ENCODE measurements at places on chromosomes 11 and 22.

DNA sequence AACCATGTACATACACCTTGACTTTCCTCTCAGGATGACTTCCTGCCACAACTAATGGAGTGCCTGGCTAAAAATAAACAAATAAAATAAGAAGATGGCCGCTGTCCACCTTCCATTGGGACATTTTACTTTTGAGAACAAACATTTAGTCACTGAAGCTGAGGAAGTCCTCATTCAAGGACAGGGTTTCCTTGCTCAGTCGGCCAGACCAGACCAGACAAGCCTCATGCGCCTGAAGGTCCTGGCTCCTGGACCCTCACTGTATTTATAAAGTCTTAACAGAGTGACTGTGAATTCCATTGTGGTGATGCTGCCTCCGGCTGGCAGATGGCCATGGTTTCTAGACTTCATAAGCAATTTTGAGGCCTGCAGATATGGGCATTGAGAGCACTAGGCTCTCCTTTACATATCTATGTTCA lies 114.5 kb downstream of the MAML2 start:
- no peak for DNase-seq

DNA sequence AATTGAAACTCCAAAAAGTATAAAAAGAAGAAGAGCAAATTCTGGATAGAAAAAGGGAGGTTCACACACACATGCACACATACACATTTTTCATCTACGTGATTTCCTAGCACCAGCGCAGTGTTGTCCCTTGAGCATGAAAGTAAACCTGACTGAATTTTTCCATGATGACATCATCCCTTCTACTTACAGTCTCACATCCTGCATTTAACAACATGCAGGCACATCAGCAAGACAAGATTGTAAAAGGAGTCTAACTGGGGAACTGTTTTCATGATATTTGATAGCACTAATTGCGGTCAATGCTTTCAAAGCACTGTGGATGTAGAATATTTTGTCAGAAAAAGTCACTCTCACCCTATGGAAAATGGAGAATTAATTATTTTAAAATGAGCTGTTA lies 36.6 kb downstream of the GAS2 start:
- DNase-seq, result no peak

GRCh38 chr22:32075997-32076760 lies 33.1 kb downstream of the SLC5A1 start:
- no peak for DNase-seq

DNA sequence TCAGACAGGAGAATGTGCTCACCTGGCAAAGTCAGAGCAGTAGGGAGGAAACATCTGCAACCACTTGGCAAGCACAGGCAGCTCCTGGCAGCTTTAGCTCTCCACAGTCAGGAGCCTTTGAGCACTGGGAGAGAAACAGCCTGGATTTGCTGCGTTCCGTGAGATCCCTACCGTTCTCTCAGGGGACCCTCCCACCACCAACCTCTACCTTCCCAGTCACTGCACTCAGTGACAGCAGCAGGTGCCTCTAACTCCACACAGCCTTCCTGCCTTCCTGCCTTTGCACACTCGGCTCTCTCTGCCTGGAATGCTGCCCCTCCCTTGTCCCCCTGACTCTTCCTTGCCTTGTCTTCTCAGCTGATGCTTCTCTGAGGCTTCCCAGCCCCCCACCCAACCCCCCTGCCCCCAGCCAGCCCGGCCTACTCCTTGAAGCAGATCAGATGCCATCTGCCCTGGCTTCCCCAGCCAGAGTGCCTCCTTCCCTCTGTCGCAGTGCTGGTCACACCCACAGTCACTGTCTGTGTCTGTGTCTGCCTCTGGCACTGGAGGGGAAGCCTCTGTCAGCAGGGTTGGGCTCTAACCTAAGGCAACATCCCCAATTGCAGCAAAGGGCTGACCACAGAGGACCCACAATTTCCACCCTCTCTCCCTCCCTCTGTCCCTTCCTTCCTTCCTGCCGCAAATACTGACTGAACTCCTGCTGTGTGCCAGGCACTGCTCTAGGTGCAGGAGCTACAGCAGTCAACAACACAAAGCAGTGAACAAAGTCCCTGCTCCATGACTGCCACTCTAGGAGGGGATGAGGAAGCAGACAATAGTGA lies 14.9 kb upstream of the TSKU start:
- DNase-seq, result no peak

- no peak for DNase-seq
Observed at GRCh38 chr22:48238966-48239365, 1476.5 kb downstream of the TBC1D22A start.

- DNase-seq, result no peak
Observed at GRCh38 chr22:37981282-37982011, 2.9 kb downstream of the SOX10 start.

GRCh38 chr11:130068986-130069658 lies 572 bp upstream of the APLP2 start:
- DNase-seq, result peak; percentile 39

GRCh38 chr22:31646186-31647019 lies 15.6 kb downstream of the PISD start:
- DNase-seq, result no peak

DNA sequence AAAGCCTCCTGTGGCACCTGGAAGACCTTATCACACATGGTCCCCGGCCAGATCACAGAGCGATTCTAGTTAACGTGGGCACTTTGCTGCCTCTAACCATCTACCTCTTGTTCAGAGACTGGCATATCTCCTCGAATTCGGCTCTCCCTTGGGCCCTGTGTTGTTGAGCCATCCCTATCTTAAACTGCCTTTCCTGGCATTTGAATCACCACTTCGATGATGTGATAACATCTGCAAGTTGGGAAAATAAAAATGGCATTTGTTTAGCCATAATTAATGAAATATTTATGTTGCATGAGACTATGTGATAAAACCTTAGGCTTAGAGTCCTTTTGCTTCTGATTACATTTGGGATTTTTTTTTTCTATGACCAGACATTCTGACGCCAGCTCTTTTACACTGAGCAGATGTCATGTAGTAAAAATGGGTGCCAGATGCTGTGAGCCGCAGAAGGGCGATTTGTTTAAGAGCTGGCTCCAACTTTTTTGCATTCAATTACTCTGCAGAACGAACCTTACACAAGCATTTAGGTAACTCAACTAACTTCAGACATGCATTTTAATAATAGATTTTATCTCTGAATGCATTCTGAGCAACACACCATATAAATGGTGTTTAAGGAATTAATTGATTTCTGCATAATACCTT lies 58.5 kb upstream of the PARVA start:
- no peak for DNase-seq

- DNase-seq, result no peak
Observed at GRCh38 chr11:22460181-22460580, 122.0 kb downstream of the SLC17A6 start.

GRCh38 chr11:47983464-47984397 lies 3.4 kb downstream of the PTPRJ start:
- no peak for DNase-seq

- no peak for DNase-seq
Observed at GRCh38 chr11:117997406-117997805, 11.2 kb downstream of the IL10RA start.

GRCh38 chr11:36289226-36289852 lies at the start of gene COMMD9:
Gene COMMD9, minus strand, starts transcription at chr11:36289424. Its CDS starts 12 bp downstream, at chr11:36289412.
- peak; percentile 88 for DNase-seq

DNA sequence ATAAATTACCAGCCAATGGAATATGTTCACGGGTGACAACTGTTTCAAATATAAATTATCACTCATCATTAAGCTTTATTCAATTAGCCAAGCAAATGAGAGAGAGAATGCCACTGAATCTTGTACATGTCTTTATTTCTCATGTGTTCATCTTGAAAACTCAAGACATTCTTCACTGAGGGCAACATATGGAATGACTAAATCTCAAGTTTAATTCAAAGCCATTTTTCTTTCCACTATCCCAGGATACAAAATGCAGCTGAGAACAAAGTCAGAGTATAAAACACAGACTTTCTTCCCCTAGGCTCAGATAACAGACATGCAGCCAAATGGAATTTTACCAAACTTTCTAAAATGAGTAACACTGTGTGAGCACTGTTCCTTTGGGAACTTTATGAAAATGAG lies 12.1 kb upstream of the BBOX1 start:
- DNase-seq, result no peak

DNA sequence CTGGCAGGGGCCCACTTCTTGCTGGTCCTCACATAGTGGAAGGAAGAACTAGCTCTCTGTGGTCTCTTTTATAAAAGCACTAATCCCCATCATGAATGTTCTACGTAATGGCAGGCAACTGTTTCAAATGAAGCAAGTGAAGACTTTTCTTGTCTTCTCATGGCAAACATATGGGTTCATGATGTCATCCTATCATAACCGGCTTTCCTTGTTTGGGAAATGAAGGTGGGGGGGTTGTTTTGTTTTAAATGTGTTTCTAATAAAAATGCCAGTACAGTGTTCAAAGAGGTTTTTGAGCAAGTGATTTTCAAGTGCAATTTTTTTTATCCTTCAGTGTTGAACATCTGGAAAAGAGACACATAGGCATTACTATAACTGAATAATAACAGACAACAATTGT lies 33.4 kb downstream of the REXO2 start:
- DNase-seq, result no peak

GRCh38 chr22:30922151-30922611 lies 46.4 kb downstream of the MORC2 start:
- DNase-seq, result peak; percentile 81

- no peak for DNase-seq
Observed at GRCh38 chr11:82462608-82463242, 270.9 kb downstream of the FAM181B start.

DNA sequence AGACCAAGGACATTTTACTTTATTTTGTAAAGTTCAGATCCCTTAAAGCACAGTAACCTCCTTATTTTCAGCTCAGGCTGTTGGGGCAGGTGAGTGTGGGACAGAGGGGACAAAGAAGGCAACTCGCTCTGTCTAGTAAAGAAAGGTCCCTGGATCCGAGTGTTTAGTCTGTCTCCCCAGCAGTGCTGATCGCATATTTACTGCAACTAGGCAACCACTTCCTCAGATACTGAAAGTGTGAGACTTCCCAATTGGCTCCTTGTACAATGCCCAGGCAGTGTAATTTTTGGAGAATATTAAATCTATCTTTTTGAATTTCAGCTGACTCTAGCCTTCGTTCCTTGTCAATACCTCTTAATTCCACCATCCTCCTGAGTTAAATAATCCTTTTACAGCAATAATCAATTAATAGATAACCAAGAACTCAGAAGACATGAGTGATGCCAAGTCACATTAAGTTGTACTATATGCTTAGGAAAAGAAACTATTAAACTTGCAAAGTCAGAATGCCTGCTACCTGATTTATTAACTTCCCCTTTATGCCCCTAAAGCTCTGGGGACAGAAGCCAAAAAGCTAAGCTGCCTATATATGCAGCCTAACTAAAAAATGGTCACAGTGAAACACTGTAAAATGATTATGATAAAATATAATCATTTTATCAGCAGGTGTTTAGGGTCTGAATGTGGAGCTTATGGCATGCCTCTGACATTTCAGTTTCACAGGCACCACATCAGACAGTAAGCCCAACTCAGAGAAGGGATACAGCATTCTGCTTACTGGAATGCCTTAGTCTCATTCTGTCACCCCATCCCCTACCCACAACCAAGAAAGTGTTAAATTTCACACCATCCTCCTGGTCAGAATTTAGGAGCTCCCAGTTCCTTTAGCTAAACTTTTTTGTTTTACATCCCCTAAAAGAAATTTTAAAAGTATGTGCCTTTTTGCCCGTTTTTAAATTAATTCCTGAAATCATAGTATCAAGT lies 138.7 kb downstream of the TRIM44 start:
- DNase-seq, result no peak

- DNase-seq, result no peak
Observed at GRCh38 chr11:126963603-126964363, 36.8 kb downstream of the KIRREL3 start.

GRCh38 chr11:11143849-11144248 lies 209.2 kb downstream of the CSNK2A3 start:
- no peak for DNase-seq

- DNase-seq, result no peak
Observed at GRCh38 chr11:103202048-103202651, 92.9 kb downstream of the DYNC2H1 start.

DNA sequence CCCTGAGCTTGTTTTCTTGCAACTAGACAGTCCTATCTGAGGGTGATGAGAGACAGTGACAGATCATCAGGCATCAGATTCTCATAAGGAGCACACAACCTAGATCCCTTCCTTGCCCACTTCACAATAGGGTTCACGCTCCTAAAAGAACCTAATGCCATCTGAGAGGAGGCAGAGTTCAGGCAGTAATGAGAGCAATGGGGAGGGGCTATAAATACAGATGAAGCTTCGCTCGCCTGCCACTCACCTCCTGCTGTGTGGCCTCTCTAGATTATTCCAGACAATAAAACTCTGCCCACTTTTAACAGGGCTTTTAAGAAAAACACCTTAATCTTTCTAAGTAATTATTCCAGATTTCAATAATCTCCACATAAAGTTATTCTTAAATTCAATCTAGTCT lies 43.9 kb upstream of the PAK1 start:
- DNase-seq, result no peak

DNA sequence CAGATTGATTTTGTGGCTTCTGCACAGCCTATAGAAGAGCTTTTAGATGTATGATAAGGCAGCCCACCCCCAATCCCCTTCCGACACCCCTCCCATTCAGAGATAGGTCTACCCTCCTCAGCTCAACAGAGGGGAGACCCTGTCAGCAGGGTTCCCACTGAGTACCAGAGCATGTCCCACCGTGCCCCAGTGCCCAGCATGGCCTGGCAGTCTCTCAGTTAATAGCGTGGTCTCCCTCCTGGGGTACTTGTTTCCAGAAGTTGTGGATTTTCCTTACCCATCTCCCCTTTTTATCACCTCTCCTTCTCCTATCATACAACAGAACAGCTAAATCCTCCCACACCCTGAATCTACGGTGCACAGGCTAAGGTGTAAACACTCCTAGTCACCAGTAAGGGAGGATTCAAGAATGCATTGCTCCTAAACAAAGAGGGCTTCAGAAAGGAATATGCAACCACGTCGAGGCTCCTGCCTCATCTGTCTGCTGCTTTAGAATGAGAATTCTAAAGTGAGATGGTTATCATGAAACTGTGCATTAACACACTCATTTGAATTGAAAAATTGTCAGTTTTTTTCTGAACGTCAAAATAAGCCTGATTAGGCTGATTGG lies 6.7 kb downstream of the PLAAT2 start:
- no peak for DNase-seq

Data from activated T-cell treated with anti-CD3 and anti-CD28 coated beads for 1 hour (primary cell).